ENCODE measurements at places on chromosomes 7 and 10.

DNA sequence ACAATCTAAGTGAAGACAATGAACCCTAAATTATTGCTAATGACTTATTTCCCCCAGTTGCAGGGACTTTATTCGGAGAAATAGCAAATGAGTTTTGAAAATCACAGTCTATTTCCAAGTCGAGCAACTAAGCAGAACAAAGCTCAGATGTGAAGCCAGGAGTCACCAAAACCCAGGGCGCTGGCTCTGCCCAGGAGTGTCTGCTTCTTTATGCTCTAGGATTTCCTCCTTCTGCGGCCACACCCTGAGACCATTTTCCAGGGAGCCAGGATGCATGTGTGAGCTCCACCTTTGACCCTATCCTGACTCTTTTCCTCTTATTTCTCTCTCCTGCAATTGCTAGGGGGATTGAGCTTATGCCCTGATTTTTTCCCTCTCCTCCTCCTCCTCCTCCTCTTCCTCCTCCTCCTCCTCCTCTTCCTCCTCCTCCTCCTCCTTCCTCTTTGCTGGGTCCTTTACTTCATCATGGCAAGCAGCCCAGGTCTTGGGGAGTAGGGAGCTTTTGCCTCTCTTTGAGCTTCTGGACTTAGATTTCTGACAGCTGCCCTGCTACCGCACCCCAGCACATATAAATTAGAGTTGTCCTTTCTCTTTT, 234.4 kb downstream of the ARL4A start:
- no peak for DNase-seq

GRCh38 chr7:158557441-158557755, 30.2 kb downstream of the PTPRN2 start:
- DNase-seq = no peak

DNA sequence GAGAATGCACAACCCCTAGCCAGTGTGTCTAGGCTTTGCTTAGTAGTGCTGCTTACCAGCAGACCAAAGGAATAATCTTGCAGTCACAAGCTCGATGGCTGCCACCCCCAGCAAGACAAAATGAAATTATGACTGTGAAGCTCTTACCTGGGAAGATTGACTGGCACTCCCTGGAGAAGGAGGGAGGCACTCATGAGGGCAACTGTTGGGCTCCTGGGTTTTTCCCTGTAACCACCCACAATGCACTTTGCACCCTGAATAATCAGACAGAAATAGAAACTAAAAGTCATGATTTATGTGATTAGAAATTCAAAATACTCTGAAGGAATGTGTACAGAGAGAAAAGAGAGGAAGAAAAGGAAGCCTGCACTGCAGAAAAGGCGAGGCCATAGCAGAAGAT, 144.3 kb upstream of the DGKB start:
- no peak for DNase-seq

DNA sequence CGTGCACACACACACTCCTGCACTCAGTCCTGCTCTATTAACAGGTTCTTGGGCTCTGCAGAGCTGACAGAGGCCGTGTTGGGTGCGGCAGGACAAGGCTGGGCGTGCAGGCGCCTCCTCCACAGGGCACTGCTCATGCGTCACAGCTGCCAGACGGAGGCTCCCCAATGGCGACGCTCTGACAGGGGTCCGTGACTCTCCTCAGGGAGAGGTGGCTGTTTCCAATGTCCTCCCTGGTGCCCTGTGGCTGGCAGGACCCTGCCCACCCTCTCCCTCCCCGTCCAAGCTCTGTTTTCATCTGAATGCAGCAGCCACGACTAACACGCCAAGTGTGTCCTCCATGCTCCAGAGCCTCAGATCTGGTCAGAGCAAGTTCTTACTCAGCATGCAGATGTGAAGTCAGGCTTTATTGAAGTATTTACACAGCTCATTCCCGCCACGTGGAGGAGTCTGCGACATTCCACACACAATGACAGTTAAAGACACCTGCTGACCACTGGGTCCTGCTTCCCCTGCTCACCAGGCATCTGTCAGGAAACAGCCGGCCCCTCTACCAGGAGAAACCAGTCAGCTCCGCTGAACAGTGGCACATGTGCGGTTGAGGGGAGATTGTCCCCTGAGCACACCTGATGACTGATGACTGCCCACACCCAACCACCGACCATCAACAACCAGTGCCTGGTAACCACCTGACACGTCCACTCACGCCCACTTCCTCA, 116.7 kb downstream of the VIPR2 start:
- no peak for DNase-seq

GRCh38 chr7:85164376-85164775, 22.5 kb downstream of the SEMA3D start:
- DNase-seq = no peak

- no peak for DNase-seq
Observed at GRCh38 chr10:114017271-114017670, 26.4 kb upstream of the ADRB1 start.

DNA sequence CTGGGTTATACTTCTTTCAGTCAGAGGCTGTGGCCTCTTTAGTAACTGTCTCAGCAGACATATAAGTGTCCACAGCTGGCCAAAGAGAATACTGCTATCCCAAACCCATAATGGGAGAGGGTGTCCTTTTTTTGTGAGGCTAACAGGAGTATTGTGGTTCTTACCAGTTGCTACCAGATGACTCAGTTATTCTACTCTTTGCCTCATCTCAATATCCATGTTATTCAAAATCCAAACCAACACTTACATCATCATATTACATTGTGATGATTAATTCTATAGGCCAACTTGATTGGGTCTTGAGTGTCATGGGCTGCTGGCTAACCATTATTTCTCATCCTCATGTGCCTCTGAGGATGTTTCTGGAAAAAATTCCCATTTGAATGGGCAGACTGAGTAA, 120.9 kb downstream of the TMEM168 start:
- no peak for DNase-seq

DNA sequence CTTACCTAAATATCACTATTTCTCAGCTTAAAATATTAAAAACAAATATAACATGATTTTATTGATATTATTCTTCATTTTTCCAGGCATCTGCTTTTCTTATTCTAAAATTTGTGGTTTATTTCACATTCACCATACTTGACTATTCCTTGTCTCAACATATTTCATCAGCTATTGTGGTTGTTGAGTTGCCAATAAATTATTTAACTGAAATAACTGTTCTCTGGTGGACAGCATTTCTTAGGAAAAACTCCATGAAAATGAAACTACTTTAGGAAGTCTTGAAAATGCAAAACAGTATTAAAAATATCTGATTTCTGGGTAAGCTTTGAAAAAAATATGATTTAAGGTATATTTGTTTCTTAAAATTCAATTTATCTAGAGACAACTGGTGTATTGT, 122.9 kb upstream of the SEMA3A start:
- DNase-seq = no peak
